ENCODE measurements at places on chromosomes 7 and 10.

- no peak for DNase-seq
Observed at GRCh38 chr7:140033036-140033435, 29.7 kb downstream of the PARP12 start.

- DNase-seq: no peak
Observed at GRCh38 chr10:101625821-101626412, 37.8 kb downstream of the DPCD start.

- DNase-seq: no peak
Observed at GRCh38 chr7:18913106-18913505, 204.3 kb downstream of the TWIST1 start.

DNA sequence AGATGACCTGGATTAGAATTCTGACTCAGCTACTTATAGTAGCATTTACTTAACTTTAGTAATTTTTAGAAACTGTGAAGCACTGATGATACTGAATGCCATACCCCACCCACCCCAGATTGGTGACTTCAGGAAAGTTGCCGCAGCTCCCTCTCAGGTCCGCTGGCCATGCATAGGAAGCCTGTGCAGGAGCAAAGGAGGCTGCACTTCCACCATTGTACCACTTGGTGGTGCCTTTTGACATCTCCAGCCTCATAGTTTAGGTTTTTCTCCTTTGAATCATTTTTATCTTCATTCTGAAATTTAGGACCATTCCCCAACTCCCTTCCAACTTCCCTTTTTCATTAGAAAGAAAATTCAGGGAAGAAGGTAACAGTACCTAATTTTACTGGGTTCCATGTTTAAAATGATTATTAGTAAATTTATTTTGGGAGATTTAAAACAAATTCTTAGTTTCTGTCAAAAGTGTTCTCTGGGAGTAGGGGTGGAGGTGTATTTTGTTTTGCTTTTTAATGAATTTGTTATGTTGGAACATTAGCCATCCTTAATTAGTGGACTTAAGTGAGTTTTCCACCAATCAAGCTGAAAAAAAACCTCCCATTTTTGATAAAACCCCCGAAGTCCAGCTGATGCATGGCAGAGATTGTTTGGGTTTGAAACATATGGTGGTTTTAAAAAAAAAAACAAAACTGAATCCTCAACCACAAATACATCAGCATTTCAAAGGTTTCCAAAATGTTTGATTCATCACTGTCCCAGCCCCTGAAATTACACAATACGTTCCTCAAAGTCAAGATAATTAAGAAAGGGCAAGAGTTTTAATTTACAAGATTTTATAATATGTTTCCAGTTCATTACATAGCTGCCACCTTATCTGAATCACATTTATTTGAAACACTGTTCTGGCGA, 109.6 kb downstream of the WNT2 start:
- peak; percentile 82 for DNase-seq

- peak; percentile 58 for DNase-seq
Observed at GRCh38 chr7:33965183-33965744, 59.9 kb downstream of the BMPER start.

DNA sequence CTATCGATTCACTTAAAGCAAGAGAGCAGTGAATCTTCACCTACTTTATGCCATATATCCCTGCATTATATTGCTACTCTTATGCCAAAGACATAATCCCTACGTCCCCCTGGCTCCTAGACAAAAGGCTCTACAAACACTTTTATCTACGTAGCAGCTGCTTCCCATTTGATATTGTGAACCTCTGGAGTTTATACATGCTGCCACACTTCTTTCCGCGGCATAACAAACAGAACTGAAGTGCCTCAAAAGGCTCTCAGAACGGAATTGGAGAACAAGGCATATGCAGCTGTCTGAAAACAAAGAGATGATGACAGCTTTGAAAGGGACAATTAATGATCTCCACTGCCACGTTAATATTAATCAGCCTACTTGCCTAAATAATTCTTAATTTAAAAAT, 985.6 kb upstream of the LRRN3 start:
- DNase-seq: no peak

- DNase-seq: no peak
Observed at GRCh38 chr10:91536733-91537132, 96.1 kb downstream of the PPP1R3C start.

- DNase-seq: no peak
Observed at GRCh38 chr7:22140578-22140977, 194.9 kb upstream of the CDCA7L start.

- peak; percentile 25 for DNase-seq
Observed at GRCh38 chr7:116779931-116780330, 82.5 kb upstream of the CAPZA2 start.

DNA sequence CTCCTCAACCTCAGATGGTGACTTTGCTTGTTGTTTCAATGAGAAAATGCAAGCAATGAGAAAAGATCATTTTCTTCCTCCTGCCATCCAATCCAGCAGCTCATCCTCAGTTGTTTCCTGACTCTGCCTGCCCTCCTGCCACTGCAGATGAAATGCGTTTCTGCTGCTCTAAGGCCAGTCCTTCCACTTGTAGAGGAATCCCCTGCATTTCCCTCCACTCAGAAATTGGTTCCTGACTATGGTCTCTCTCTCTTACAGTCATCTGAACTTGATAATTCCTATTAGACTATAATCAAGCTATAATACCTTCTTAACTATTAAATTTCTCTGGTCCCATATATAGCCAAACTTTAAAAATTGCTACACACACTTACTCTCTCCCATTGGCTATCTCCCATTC, 14.4 kb downstream of the ITGA8 start:
- no peak for DNase-seq

GRCh38 chr10:101014966-101015581, 15.5 kb downstream of the LZTS2 start:
- peak; percentile 94 for DNase-seq

GRCh38 chr10:48792121-48792520, 107.4 kb downstream of the WDFY4 start:
- DNase-seq: no peak

GRCh38 chr10:86673216-86673826, 5.0 kb downstream of the LDB3 start:
- no peak for DNase-seq

DNA sequence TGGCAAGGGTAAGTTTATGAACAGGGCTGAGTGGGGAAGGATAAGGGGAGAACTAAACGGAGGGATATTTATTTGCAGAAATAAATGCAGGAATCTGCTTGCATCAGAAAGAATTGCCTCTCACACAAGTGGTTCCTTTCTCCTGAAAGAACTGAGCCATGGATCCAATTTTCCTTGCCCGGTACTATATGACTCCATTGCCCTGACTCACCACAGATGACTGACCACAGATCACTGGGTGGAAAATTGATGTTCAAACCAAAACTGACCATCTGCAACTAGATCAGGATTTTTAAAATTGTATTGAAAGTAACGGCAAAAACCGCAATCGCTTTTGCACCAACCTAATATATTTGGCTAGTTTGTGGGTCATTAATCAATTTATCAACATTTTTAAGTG, 6.2 kb upstream of the MACC1 start:
- no peak for DNase-seq

GRCh38 chr7:6015917-6016652, 7.0 kb downstream of the AIMP2 start:
- peak; percentile 98 for DNase-seq

DNA sequence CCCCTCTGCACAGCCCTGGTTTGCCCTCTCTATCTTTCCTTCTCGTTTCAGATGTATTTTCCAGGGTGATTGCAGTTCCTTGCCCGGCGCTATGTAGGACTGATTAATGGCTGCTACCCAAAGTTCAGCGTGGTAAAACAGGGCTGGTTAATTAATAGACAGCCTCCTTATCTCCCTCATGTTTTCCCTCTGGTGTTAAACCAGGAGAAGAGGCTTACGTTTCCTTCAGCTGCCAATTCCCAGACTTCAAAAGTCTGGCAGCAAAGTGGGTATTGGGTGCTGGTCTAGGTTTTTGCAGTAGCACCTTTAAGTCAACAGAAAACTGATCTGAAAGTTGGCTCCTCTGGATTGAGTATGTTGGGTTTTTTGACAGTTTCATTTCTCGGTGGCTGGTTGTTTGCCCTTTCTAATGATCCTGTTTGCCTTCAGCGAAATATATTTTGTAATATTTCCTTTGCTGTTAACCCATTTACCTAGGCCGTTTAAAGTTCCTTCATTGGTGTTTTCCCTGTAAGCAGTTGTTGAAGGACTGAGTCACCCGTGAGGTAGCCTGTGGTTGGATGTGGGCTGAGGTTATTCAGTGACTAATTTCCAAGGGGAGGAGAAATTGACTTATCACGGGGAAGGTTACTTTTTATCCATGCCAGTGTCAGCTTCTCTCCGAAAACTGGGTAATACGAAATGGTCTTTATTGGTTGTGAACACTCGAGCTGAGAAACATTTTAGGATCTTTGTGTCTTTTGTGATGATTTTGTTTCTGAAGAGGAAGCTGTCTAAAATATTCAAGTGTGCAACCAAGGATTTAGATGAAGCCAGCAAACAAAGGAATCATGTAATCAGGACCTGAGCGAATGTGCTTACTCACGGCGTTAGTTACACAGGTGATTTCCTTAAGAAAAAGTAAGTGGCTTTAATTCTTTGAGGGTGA, 257.2 kb downstream of the KIAA1217 start:
- peak; percentile 97 for DNase-seq

- no peak for DNase-seq
Observed at GRCh38 chr7:148850564-148850963, 33.5 kb downstream of the EZH2 start.

Measured in choroid plexus epithelial cell (primary cell).